ENCODE measurements at places on chromosomes 2 and 18. TPM values are rescaled to one million over a fixed set of nuclear protein-coding genes. Genes with fewer than 3 reads are reported as not detected.

Gene SLC4A5
- 9.2 TPM for total RNA-seq

Gene CRYGD
- not detected for total RNA-seq

Gene CLEC4F
- not detected for total RNA-seq

Gene RGPD8
- total RNA-seq: 40.0 TPM

Gene CFAP65
- total RNA-seq: 0.33 TPM

Gene CENPA
- 0.64 TPM for total RNA-seq

DNA sequence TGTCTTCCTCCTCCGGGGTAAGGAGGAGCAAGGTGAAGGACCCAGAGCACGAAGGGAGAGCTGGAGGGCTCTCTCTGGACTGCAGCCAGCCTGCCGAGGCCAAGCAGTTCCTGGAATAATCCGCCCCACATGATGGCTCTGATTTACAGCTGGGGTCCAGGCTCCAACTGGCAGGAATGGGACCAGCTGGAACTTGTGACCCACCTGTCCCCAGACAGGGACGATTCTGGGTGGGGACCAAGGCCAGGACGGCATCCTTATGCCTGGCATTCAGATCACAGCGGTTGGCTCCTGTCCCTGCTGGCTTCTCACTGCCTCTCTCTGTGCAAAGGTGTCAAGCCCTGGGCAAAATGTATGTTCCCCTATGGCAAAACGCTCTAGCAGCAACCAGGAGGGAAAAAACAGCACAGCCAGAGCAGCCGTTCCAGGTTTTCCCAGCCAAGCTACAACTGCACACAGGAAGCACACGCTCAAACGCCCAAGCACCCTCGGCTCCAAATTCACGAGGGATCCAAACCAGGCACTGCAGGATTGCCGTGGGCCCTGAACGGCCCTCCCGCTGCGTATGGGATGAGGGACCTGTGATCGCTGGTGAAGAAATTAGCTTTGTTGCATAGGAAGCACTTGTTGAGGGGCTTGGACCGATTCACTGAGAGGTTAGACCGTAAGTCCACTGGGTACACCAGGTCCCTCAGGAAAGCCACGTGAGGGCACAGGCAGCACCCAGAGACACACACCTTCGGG, 35.8 kb downstream of the FAM178B start:
- H3K36me3 ChIP-seq: no peaks in the 10 kb centered on the region
- no peak overlapping the region for H3K4me3 ChIP-seq
- H3K27me3 ChIP-seq: no peaks in the 10 kb centered on the region
- peak overlapping the region; percentile 49 for H3K27ac ChIP-seq
- peaks cover 8% of the 10 kb centered on the region for H3K4me1 ChIP-seq

GRCh38 chr2:216904554-216904953, 44.7 kb upstream of the TNP1 start:
- DNase-seq: no peak
- no peaks in the 10 kb centered on the region for H3K36me3 ChIP-seq
- H3K27me3 ChIP-seq: no peaks in the 10 kb centered on the region
- H3K4me1 ChIP-seq: no peaks in the 10 kb centered on the region
- no peak overlapping the region for H3K27ac ChIP-seq

GRCh38 chr2:230793572-230794359, 71.0 kb upstream of the ITM2C start:
- no peaks in the 10 kb centered on the region for H3K36me3 ChIP-seq
- peak overlapping the region; percentile 76 for H3K27ac ChIP-seq
- no peaks in the 10 kb centered on the region for H3K27me3 ChIP-seq
- no peaks in the 10 kb centered on the region for H3K4me1 ChIP-seq
- peak; percentile 70 for DNase-seq

- no peak for DNase-seq
- H3K4me3 ChIP-seq: no peak overlapping the region
- no peak overlapping the region for H3K27ac ChIP-seq
- H3K27me3 ChIP-seq: no peaks in the 10 kb centered on the region
Measured at GRCh38 chr2:6942848-6943247, 25.6 kb downstream of the RNF144A start.

- no peaks in the 10 kb centered on the region for H3K4me1 ChIP-seq
- H3K4me3 ChIP-seq: no peak overlapping the region
- DNase-seq: no peak
- H3K27ac ChIP-seq: no peak overlapping the region
- H3K36me3 ChIP-seq: no peaks in the 10 kb centered on the region
Measured at GRCh38 chr2:47541848-47542450, 139.0 kb downstream of the MSH2 start.

DNA sequence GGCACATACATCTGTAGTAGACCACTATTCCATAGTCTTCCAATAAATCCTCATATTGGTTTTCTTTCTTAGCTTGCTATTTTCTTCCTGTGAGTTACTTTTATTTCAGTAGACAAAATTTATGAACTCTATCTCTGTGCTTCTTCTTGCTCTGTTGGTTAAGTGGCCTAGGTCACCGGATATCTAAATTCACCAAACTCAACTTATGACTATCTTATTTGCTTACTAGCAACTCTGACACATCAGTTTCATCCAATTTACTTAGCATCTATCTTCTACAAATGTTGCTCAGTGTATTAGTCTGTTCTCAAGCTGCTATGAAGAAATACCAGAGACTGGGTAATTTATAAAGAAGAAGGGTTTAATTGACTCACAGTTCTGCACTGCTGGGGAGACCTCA, 432.5 kb upstream of the FSIP2 start:
- no peaks in the 10 kb centered on the region for H3K27me3 ChIP-seq
- H3K4me3 ChIP-seq: no peak overlapping the region
- no peak for DNase-seq
- H3K36me3 ChIP-seq: no peaks in the 10 kb centered on the region
- no peak overlapping the region for H3K27ac ChIP-seq
- H3K4me1 ChIP-seq: no peaks in the 10 kb centered on the region

- H3K4me3 ChIP-seq: no peak overlapping the region
- no peak for DNase-seq
- no peaks in the 10 kb centered on the region for H3K27me3 ChIP-seq
- no peaks in the 10 kb centered on the region for H3K36me3 ChIP-seq
- no peak overlapping the region for H3K27ac ChIP-seq
Measured at GRCh38 chr2:227862227-227862740, 9.1 kb upstream of the DAW1 start.

All from breast epithelium (tissue), 4 donors.